Panc1 (cell line): ENCODE measurements at places on chromosomes 16 and 17. TPM values are rescaled to one million over a fixed set of nuclear protein-coding genes. Genes with fewer than 3 reads are reported as not detected.

RBFOX1 gene
- total RNA-seq: not detected

FNDC8 gene
- not detected for total RNA-seq

SRR gene
- 11.8 TPM for total RNA-seq

SHCBP1 gene
- total RNA-seq: 22.2 TPM

XYLT2 gene
- total RNA-seq: 28.5 TPM

C17orf78 gene
- not detected for total RNA-seq

GSDMA gene
- total RNA-seq: not detected

NPEPPS gene
- total RNA-seq: 137 TPM

CTRB2 gene
- total RNA-seq: 5.0 TPM

KRTAP9-3 gene
- not detected for total RNA-seq

C16orf46 gene
- 1.2 TPM for total RNA-seq

OR1A2 gene
- total RNA-seq: not detected

HDAC5 gene
- total RNA-seq: 11.5 TPM

SRSF2 gene
- total RNA-seq: 436 TPM

ZFPM1 gene
- total RNA-seq: 3.9 TPM

OR3A3 gene
- not detected for total RNA-seq

RNU2-1 gene
- total RNA-seq: 4,481 TPM

KRT15 gene
- 70.4 TPM for total RNA-seq

CLEC10A gene
- total RNA-seq: not detected
